ENCODE measurements at places on chromosomes 5 and 9.
A peak's percentile ranks its signal among the peaks of the same experiment; 100 is the strongest.

DNA sequence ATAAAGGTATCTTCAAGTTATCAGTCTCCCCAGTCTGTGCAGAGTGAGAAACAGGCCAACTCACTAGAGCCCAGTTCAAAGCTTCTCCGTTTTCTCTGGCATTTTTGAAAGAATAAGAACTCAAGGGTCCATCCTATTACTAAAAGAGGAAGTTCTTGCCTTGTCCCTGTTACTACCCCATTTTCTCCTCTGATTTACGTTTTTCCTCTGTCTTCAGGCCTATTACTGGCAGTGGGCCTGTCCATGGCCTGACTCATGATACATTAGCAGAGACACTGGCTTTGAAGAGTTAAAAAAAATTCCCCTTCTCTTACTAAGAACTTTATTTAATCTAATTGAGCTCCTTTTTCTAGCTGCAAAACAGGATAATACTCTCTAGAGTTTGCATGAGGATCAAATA lies 624.0 kb upstream of the KLF4 start:
- no peak for DNase-seq

GRCh38 chr5:36252722-36253365 lies 11.1 kb upstream of the NADK2 start:
- no peak for DNase-seq

- no peak for DNase-seq
These were observed 341.4 kb upstream of the PRR16 start for GRCh38 chr5:120122703-120123102.

- DNase-seq, result no peak
These were observed 74.9 kb upstream of the TNFSF8 start for GRCh38 chr9:115005322-115005721.

- DNase-seq, result no peak
These were observed 1655.8 kb downstream of the MAT2B start for GRCh38 chr5:165161204-165161603.

- DNase-seq, result no peak
These were observed 35.3 kb downstream of the MPDZ start for GRCh38 chr9:13244181-13244580.

DNA sequence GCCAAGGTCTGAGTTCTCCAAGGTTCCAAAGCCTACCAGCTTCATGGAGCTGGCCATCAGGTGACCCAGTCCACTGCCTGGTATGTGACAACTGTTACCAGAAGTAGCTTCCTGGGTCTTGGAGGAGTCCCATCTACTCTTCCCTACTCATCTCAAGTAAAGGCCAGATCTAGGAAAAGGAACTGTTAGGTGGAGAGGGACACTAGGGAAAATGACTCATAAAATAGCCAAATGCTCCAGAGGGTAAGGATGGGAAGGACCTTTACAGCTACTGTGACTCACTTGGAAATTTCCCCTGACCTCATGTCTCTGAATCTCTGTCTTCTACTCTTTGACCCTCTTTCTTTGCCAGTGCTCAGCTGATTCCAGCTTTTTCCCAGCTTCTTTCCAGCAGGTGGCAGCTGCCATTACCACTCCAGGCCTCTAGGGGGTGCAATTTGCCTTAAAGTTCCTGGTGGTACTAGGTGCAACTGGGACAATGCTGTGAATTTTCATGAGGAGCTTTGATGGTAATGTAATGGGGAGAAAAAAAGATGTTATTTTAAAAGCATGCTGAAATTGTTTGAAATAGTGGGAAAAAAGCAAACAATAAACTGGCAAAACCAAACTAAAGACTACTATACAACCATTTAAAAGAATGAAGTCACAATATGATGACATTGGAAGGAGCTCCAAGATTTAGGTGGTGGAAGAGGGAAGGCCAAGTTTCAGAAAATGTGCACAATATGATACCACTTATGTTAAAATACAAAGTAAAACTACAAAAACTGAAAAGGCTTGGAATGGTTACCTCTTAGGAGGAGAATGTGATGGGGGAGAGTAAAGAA lies 27.1 kb upstream of the MYORG start:
- DNase-seq, result peak; percentile 51

- no peak for DNase-seq
These were observed 197.8 kb downstream of the AUH start for GRCh38 chr9:91163773-91164471.

- no peak for DNase-seq
These were observed 1.2 kb downstream of the PANK3 start for GRCh38 chr5:168578006-168578405.

- no peak for DNase-seq
These were observed 282.9 kb downstream of the ARHGEF28 start for GRCh38 chr5:73908846-73909245.

DNA sequence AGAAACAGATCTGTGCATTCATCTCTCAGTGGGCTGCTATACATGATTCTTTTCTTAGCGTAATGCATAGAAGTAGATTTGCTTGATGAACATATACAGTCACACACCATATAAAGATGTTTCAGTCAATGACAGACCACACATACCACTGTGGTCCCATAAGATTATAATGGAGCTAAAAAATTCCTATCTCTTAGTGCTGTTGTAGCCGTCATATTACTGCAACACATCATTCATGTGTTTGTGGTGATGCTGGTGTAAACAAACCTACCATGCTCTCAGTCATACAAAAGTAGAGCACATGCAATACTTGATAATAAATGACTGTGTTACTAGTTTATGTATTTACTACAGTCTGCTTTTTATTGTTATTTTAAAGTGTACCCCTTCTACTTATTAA lies 214.3 kb downstream of the ARHGAP26 start:
- no peak for DNase-seq

DNA sequence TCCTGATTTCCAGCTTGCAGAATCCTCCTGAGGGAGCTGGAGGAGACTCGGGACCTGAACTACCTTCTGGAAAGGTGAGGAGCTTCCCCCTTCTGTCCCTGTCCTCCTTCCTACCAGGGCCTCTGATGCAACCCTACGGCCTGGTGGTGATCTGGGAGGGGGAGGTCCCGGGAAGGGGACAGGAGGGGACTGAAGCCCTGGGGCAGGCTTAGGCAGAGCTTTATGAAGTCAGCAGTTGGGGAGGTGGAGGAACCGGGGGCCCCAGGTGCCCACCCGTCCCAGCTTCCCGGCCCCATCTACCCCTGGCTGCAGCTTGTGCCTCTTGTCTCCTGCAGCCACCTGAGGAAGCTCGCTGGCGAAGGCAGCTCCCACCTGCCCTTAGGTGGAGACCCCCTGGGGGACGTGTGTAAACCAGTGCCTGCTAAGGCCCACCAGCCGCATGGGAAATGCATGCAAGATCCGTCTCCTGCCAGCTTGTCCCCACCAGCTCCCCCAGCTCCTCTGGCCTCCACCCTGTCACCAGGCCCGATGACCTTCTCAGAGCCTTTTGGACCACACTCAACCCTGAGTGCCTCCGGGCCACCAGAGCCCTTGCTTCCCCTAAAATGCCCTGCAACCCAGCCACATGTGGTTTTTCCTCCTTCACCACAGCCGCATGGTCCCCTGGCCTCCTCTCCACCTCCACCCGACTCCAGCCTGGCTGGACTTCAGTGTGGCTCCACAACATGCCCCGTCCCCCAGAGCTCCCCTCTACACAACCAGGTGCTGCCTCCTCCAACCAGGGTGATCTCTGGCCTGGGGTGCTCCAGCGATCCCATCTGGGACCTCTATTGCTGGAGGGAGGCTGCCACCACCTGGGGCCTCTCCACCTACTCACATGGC lies 2.1 kb downstream of the SPATA31E1 start:
- no peak for DNase-seq

- DNase-seq, result no peak
These were observed 466.2 kb downstream of the RAB3C start for GRCh38 chr5:59049095-59049494.

GRCh38 chr5:56745864-56746263 lies 69.5 kb upstream of the MAP3K1 start:
- DNase-seq, result no peak

DNA sequence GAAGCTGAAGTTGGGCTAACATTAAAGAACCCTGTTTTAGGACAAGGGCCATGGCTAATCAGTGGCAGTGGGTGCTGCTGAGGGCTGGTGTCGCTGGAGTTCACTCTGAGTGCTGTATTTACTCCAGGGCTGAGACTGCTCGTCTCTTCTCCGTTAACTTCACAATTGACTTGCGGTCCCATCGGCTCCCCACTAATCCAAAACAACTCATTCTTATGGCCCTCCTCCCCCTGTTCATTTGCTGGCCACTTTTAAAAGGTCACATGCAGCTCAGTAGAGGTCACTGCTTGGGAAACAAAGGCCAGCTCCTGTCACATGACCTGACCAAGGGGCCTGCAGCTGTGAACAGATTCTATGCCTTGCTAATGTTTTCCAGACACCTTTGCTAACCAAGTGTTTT lies 38.4 kb downstream of the PTCH1 start:
- no peak for DNase-seq

DNA sequence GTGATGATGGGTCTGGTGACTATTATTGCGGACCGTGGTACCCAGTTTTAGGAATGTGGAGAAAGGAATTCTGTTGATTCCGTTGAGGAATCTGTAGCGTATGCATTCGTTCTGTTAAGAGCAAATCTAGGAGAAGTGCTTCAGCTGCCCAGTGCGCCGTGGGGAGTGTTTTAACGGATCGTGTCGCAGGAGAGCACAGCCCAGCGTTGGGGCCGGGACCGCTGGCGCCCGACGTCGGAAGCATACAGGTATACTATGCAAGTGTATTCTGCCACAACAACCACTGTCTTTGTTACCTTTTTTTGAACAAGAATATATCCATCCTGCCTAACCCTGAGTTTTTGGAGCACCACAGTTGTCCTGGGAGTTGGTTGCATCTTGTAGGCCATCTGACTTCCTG lies 42.7 kb downstream of the TENT4A start:
- no peak for DNase-seq

- DNase-seq, result no peak
These were observed 18.0 kb downstream of the NNT start for GRCh38 chr5:43620944-43621505.

- DNase-seq, result no peak
These were observed 161.5 kb downstream of the ARL15 start for GRCh38 chr5:54148858-54149257.

DNA sequence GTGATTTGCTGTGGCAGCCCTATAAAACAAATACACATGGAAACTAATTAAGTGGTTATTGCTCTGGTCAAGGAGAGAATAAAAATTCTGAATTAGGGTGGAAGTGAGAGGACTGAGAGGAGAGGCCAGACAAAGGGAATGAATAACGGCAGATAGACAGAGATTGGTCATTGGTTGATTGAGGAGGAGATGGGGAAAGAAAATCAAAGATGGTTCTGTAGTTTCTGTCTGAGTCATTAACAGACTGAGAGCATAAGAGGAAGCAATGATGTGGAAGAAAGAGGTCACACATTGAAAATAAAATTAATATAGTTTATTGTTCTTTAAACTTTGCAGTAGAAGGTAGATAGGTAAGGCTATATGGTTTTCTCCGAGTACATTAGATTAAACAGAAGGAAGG lies 469.8 kb downstream of the ACTL7B start:
- no peak for DNase-seq

GRCh38 chr9:118295413-118295812 lies 591.2 kb downstream of the TLR4 start:
- no peak for DNase-seq

DNA sequence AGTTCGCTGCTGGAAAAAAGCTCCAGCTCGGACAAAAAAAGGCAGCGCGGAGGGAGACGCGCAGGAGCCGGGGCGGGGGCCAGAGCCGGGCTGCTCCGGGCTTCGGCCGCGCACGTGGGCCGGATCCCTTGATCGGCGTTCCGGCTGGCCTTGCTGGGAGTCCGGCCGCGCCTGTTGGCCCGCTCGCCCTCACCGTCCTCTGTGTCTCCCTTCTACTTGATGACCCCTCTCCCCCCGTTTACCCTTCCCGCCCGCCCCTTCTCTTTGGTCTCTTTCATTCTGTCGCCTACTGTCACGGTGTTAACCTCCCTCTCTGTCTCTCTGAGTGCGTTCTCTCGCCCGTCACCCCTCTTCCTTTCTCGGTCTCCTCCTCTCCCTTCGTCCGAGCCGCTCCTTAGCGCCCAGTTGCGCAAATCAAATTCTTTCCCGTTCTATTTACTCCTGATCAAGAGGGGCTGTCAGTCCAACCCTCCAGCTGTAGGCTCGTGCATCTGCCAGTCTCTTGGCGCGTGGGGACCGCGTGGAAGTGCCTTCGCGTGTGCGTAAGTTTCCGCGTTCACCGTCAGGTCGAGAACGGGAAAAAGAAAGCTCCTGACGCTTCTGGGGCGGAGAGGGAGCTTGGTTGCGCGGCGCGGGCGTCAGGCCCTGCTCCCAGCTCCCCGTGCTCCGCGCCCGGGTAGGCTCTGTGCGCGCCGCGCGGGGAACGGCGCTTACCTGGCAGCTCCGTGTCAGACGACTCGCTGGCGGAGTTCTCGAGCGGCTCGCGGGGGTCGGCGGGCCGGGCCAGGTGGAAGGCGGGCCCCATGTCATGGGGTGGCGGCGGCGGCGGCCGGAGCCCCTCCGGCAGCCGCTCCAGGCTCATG lies 798 bp downstream of the PITX1 start:
- no peak for DNase-seq

- DNase-seq, result no peak
These were observed 12.5 kb upstream of the CTSL start for GRCh38 chr9:87713278-87713987.

- DNase-seq, result no peak
These were observed 12.4 kb downstream of the POLK start for GRCh38 chr5:75524071-75524470.

DNA sequence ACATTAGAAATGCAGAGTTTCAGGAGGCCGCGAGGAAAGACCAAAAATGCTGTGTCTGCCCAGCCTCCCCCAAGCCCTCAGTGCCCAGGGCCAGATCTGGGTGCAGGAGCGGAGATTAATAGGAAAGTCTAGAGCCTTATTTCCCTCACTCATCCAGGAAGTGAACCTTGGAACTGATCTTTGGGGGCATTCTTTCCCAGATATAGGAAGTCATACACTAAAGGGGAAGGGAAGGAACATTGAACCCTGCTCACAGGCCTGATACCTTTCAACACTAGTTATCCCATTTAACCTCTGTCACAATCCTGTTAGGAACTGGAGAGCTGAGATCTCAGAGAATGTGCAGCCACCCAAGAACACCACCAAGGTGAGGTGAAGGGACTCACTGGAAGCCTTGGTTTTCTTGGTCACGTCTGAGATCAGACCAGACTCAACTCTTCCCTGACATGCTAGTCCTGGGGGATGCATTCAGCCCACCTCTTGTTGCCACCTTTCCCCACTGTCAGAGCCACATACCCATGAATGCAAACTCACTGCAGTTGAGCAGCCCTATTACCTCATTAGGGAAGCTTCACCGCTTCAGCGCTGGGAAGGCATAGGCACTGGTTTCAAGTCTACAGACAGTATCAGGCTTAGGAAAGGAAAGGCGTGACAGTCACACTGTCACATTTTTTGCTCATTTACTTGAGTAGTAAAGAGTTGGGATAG lies 95.0 kb downstream of the KIAA1958 start:
- no peak for DNase-seq

GRCh38 chr9:136326761-136327303 lies 507 bp upstream of the GPSM1 start:
- no peak for DNase-seq

GRCh38 chr5:14572385-14572784 lies 9.2 kb upstream of the OTULINL start:
- no peak for DNase-seq

- no peak for DNase-seq
These were observed 5.5 kb downstream of the MYORG start for GRCh38 chr9:34370970-34371880.

GRCh38 chr9:27688954-27689353 lies 115.7 kb upstream of the C9orf72 start:
- DNase-seq, result no peak

Data from T-helper 9 cell (primary cell).